COR-L47 (cell line): ENCODE measurements at places on chromosomes 1 and 21.

- peak; percentile 85 for DNase-seq
Measured at GRCh38 chr1:13901039-13901438, 201.1 kb downstream of the PRDM2 start.

DNA sequence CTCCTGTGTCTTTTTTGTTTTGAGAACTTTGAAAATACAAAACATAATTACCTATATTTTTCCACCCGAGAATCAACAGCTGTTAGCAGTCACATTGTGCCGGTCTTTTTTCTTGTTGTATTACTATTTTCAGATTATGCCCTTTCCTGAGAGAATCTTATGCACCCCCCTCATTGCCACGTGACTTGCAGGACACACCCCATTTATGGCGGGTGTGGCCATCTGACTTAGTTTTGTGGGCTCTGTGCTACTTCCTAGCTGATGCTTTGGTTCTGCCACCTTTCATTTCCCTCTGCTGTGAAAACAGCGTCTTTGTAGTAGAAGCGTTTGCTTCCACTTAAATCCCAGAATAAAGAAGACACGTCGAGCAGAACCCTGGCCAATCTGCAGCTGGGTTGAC lies 82.8 kb upstream of the SOX13 start:
- no peak for DNase-seq

- no peak for DNase-seq
Measured at GRCh38 chr1:16018749-16019643, 1.2 kb upstream of the HSPB7 start.

- no peak for DNase-seq
Measured at GRCh38 chr1:16607433-16607851, 5.9 kb downstream of the NBPF1 start.

DNA sequence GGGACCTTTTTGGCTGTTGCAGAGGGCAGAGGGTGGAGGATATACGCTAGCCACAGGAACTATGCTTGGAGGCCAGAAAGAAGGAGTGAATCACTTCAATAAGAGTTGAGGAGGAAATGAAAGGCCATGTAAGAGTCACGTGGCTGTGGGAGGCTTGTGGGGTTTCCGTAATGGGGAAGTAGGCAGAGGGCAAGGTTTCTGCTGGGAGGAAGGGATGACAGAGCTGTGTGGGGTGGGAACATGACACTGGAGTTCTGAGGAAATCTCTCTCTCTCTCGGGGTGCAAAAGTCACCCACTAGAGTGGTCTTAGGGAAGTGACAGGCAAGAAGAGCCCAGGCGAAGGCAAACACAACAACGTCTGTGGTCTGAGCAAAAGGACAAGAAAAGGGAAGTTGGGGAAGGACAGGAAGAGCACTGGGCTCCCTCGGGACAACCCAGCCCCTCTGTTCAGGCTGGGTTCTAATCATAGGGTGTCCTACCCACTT lies 3.9 kb upstream of the CD1C start:
- DNase-seq = no peak

- DNase-seq = no peak
Measured at GRCh38 chr21:35635261-35635660, 425.1 kb downstream of the SETD4 start.

DNA sequence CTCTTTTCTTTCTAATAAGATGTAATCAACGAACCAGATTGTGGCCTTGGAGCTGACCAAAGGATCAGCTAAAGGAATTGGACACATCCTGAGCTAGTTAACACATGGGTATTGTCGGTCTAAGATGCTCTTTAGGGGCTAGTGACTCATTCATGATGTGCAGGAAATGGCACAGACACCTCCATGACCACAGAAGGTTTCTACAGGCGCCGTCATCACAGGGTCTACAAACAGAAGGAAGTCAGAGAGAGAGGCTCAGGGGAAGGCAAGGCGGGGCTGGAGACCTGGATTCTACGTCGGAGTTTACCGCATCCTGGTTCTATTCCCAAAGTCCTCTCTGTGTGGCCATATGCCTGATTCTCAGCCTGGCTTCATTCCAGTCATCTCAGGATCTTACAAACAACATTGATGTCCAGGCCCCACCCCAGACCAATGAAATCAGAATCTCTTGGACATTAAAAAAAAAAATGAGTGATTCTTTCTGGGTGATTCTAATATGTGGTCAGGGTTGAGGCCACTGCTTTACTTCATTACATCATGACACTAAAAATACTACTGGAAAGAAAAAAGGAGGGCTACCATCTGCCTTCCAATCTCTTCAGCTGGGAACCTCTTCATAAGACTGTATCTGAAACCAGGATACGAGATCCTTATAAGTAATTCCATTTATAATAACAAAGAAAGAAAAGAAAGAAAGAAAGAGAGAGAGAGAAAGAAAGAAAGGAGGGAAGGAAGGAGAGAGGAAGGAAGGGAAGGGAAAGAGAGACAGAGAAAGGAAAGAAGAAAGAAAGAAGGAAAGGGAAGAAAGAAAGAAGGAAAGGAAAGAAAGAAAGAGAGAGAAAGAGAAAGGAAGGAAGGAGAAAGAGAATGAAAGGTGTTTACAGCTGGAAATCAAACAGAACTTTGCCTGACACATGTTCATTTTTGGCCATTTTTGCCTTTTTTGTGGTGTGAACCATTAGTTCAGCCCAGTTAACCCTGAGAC lies 11.6 kb upstream of the KCNJ15 start:
- no peak for DNase-seq

GRCh38 chr1:2189459-2190425 lies 4.8 kb downstream of the FAAP20 start:
- peak; percentile 96 for DNase-seq
